NCI-H460 (cell line): ENCODE measurements at places on chromosomes 1 and 21. TPM values are rescaled to one million over a fixed set of nuclear protein-coding genes. Genes with fewer than 3 reads are reported as not detected.

DNA sequence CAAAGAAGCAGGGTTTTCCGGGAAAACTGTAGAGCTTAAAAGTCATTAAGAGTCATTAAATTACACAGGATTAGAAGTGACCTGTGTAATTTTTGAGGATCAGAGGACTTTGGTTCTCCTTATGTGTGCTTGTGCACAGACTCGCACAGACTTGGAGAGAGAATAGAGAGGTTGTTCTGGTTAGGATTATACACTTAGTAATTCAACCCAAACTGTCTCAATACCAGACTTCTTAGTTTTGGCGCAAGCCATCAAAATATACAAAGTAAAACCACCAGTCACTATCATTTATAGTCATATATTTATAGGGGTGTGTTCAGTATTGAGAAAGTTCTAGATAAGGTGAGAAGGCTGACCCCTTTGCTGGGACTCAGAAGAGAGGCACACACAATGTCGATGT is 112.3 kb downstream of the HLX start:
- DNase-seq, result no peak

DNA sequence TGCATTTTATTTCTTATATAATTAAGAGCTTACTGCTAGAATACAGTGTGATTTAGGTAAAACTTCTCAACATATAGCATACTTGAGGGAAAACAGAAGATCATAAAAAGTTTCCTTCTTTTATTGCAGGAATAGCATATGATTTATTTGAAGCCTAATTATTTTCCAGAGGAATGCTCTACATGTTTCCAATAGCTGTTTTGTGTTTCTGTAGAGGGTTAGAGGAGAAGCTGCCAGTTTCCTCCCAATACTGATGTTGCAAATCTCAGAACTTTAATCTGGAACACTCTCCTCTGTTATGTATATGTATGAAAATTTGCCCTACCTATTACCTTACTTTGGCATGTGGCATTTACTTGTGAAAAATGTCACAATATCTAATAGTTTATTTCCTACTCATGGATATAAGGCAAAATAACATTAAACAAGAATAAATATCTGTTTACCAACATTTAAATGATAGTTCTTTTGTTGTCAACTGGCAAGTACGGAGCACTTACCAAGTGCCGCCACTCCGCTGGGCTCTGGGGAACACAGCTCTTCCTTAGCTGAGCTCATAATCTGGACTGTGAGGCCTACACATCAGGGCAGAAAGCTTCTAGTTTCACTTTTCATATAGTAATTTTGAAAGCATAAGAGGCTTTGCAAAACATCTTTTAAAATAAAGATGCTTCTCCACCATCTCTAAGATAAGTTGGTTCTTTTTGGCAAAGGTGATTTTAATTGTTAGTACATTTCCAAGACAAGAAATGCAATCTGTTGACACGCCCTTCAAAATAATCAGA is 239.8 kb upstream of the C1orf105 start:
- peak; percentile 27 for DNase-seq

Gene S1PR1
- not detected in 2 replicates for total RNA-seq

Gene NGF
- 0.66 and 1.6 TPM in 2 replicates for total RNA-seq

Gene FAM177B
- total RNA-seq, result 0.57 TPM in 1 of 2 replicates, not detected in the other

DNA sequence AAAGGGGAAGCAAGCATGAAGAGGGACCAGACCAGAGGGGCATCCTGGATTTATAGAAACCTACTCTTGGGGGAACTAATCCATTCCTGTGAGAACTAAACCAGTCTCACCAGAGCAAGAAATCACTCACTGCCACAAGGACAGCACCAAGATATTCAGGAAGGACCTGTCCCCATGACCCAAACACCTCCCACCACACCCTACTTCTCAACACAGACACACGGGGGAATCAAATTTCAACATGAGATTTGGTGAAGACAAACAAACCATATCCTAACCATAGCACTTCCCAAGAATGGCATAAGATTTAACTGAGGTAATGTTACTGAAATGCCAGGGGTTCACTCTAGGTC is 12.1 kb upstream of the POU2F1 start:
- no peak for DNase-seq

Gene STPG1
- total RNA-seq, result 16.9 and 18.4 TPM in 2 replicates

Gene C1QA
- not detected in 2 replicates for total RNA-seq
